NCI-H1436 treated with DMSO at 0.1 percent for 48 hours (cell line): ENCODE measurements at places on chromosomes 1 and 21.

GRCh38 chr1:154179946-154180687 lies 11.8 kb downstream of the TPM3 start:
- no peak for DNase-seq

DNA sequence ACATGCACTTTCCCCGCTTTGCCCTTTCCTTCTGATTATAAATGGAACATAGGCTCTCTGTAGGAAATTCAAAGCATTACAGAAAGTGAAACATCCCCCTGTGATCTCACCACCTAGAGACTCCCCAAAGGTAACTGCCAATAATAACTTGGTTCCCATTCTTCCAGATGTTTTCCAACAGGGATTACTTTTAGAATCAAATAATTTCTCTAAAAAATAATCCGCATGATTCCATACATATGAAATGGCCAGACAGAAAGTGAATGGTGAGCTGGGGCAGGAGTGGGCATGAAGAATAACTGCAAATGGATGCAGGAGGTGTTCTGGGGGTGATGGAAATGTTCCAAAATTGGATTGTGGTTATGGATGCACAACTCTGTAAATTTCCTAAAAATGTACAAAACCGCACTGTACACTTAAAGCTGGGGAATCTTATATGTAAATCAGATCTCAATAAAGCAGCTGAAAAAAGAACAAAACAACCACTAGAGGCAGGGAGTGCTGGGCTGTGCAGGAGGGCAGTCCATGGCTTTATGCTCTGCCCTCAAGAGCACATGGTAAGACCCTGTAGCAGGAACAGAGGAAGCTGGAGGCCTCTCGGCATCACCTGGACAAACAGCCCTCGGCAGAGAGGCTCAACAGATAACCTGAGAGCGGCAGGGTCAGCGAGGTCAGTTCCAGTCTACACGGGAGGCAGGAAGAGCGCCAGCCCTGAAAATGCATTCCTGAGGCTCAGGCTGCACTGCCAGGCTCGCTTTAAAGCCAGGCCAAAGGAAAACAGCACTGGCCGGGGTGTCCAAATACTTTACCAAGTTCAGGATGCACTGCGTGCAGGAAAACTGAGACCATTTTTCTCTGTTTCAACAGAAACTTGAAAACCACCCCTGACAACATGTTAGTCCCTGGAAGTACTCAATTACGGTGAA lies 39.7 kb downstream of the CAPZB start:
- DNase-seq, result no peak

DNA sequence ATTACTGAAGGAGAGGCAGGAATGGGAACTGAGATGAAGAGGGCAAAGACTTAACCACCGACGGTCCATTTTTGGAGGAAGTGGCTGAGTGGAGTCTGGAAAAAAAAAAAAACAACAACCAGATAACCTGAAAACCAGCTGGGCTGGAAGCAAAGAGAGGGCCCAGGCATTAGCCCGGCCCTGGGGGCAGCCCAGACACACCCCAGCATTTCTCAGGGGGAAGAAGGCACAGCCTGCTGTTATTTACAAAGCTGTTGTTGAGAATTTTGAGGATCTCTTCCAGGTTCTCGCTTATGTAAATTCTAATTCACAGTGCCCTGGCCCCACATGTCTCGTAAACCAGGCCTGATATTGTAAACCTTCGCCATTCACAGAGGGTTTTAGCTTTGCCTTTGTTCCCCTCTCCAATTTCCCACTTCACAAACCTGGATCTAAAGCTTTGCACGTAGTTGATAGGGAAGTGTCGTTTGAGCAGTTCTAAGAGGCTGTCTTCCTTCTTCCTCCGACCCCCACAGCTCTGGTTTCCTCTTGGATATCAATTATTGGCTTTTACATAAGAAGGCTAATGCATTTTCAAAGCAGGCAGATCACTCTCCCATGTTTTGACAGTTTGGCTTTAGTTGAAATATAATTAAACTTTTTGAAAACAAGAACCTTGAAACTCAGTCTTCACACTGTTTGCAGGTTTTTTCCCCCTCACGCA lies 161.8 kb upstream of the IRF2BP2 start:
- peak; percentile 70 for DNase-seq

DNA sequence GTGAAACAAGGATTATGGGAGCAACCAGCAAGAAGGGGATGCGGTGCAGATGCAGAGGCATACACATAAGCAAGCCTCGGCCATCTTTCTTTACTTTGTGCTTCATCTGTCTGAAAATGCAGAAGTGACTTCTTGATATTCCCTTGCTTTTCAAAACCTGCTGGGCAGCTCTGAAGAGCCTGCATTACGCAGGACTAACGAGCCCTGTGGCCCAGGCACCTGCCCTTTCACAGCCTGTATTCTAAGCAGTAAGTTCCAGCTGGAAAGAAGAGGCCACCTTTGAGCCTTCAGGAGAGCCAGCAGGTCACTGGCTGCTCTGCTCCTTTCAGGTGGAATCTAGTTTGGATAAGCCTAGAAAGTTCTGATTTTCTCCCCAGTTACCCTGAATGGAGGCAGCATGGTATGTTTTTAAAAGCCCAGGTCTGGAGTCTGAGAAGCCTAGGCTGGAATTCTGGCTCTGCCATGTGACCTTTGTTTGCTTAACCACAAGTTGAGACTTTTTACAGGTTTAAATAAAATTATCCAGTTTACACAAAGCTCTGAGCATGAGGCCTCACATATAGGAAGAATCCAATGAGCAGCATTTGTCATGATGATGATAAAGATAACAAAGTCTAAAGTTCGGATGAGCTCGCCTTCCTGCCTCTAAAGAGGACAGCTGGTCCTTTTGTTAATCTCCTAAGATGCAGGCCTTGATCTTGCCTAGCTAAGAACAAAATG lies 122.9 kb downstream of the UBR4 start:
- no peak for DNase-seq

- DNase-seq, result no peak
These were observed 9.9 kb upstream of the SPRR4 start for GRCh38 chr1:152960452-152961044.
